ENCODE measurements at places on chromosomes 2 and 18.
A peak's percentile ranks its signal among the peaks of the same experiment; 100 is the strongest.

DNA sequence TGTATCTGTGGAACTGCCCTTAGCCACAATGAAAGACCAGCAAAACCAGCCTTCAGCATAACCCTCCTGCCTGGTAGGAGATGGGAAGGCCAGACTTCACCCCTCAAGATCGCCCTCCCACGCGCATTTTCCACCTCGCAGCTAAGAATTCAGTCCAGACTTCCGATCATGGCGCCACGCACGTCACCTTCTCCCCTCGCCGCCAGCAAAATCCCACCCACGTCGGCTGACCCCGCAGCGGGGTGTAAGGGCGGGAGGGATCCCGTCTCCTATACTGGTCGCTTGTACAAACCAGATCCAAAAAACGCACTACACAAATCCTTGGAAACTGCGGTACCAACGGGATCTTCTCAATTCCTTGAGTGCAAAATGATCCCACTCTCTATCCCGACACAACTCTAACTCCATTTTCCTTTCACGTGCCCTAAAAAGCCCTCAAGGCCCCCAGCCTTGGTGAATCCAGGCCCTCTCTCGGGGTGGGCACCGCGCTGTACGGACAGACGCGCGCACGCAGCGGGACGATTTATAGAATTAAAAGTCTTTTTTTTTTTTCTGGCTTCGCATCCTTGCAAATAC lies 1.0 kb upstream of the BMPR2 start:
- peak; percentile 33 for DNase-seq

DNA sequence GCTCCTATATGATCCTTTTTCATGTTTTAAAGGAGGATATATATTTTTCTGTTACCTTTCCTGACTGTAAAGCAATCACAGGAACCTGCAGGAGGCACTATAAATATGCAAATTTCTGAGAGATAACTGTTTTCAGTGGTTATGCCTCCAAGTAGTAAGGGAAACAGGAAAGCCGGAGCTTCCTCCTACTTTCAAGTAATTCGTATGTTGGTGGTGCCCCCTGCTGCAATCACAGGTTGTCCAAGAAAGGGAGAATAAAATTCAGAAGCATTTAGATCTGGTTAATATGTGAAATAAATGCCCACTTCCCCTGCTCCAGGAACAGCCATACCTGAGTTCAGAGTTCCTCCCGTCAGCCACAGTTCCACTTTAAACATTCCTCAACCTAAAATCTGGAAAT lies 12.0 kb upstream of the BCL11A start:
- DNase-seq: no peak

DNA sequence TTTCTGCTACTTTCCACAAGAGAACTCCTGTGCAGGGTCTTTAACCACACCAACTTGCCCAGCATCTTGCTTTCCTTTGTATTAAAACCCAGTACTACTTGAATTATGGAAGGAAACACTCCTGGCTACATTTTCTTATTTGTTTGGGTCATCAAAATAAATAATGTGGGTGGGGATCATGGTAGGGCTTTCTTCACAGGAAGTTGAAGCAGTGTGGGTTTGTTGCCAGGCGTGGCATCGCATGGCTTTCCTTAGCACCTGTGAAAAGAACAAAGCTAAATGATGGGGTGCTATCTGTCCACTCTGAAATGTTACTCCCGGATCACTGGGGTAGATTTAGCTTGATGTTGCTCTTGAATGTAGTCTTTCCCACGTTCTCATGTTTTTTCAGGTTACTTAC lies 18.7 kb downstream of the ARHGAP25 start:
- DNase-seq: no peak

DNA sequence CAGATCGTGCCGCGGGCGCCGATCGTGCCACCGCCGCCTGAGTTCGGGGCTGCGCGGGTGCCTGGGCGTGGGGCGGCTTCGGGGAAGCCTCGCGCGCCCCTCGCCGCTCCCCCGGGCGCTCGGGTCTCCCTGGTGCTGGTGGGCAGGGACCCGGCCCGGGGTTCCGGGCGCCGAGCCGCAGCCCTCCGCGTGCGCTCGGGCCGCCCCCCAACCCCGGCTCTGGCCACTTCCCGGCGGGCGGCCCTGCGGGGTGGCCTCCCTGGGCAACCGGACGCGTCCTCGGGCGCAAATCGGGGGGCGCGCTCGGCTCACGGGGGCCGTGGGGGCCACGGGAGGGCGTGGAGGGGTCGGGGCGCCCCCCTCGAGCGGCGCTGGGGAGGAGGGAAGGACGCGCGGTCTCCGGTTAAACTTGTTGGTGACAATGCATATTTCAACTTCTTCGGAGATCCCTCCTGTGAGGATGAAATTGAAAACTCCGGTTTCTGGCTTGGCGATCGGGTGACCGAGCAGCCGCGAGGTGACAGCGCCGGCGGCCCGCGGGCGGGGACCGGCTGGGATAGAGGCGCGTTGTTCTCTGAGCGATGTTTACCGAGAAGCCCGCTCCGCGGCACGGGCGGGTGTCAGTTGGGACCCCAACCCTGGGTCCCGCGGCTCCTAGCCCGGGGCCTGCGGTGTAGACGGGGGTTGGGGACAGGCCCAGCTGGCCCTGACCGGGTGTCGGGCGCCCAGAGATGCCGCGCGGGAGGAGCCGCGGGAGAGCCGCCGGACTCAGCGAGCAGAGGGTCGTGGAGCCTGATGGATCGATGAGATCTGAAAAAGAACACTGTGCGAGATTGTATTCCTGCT lies 676 bp downstream of the SH3BP4 start:
- no peak for DNase-seq

GRCh38 chr18:12841070-12841469 lies 43.0 kb downstream of the PTPN2 start:
- DNase-seq: no peak
